Activated gamma-delta T cell treated with Interleukin-2 at 50 U/mL for 16 hours (primary cell): ENCODE measurements at places on chromosomes 4 and X.

- DNase-seq, result no peak
Measured at GRCh38 chr4:25106363-25107151, 53.7 kb downstream of the SEPSECS start.

- no peak for DNase-seq
Measured at GRCh38 chr4:77920371-77920770, 57.7 kb downstream of the MRPL1 start.

- DNase-seq, result no peak
Measured at GRCh38 chr4:31366041-31366440, 645.9 kb downstream of the PCDH7 start.

GRCh38 chrX:25925946-25926345 lies 212.2 kb upstream of the MAGEB18 start:
- no peak for DNase-seq

DNA sequence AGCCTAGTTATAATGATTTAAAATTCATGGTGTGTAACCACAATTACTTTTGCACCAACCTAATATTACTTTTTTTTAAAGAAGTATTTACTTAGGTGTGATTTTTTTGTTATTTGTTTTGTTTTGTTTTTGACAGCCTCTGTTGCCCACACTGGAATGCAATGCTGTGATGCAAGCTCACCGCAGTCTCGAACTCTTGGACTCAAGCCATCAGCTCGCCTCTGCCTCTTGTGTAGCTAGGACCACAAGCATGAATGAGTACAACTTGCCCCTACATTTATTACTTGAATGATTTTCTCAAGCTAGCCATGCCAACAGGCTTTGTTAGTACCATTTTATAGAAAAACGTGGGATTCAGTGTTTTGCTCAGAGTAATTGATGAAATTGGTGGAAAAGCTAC lies 488.8 kb upstream of the CPEB2 start:
- DNase-seq, result no peak
